ENCODE measurements at places on chromosomes 6 and 20. TPM values are rescaled to one million over a fixed set of nuclear protein-coding genes. Genes with fewer than 3 reads are reported as not detected.

- peak; percentile 23 for DNase-seq
Measured at GRCh38 chr6:144297511-144298100, 12.5 kb downstream of the UTRN start.

HLA-DRB5 gene
- total RNA-seq = 0.13 TPM

BPIFA1 gene
- total RNA-seq = not detected

DNA sequence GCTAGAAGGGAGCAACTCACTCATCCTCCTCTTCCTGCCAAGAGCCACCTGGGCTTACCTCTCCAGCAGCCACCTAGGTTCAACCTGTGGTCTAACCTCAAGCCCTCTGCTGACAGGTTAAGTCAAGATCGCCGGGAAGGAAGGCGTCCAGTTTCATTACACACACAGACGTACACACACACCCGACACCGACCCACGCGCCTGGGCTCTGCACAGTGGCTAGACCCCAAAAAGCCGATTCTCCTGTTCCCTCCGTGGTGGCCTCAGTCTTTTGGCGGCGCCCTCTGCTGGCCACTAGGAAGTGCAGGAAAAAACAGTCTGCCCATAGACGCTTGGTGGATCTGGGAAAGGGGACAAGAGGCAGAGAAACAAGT lies 52.8 kb downstream of the MRPL14 start:
- peak; percentile 85 for DNase-seq

GRCh38 chr6:118535176-118535844 lies 12.8 kb upstream of the PLN start:
- DNase-seq = no peak

GRCh38 chr20:33874129-33874528 lies 63.0 kb downstream of the CHMP4B start:
- DNase-seq = no peak

ANKRD6 gene
- 4.0 TPM for total RNA-seq

DNA sequence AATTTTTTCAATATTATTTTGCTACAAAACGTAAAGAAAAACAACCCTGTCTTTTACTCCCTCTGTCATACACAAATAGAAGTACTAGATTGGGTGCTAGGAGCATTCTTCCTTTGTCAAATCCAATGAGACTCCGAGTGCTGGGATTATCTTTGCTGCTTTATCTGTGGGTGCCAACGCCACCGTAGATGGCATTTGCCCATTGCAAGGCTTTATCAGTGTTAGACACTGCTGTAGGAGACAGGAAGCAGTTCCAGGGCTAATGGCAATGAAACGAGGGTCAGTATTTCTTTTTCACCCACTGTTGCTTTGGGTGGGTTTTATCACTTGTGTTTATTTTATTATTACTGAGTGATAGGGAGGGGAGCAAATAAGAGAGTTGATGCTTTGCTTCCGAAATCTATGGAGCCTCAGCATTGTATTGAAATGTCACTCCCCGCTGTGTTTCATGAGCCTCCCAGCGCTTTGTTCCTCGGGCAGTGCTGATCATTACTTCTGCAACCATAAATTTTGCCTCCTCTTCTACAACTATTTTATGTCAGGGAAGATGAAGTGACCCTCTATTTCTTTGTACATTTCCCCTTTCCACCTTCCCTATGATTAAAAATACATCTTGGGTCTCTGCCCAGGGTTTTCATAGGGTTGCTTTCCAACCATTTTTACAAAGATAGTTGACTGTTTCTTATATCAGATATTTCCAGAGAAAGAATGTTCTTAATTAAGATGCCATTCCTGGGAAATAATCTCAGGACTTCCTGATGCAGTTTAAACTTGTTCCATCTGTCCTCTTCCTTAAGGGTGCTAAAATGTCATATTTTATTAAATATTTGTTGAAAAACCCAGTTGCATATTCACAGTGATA lies 86.7 kb upstream of the LAMP5 start:
- no peak for DNase-seq

OR2H2 gene
- not detected for total RNA-seq
